Stimulated activated naive CD4-positive, alpha-beta T cell treated with Interleukin-2 at 50 U/mL for 16 hours (primary cell): ENCODE measurements at places on chromosomes 16 and 17.

- no peak for DNase-seq
Measured at GRCh38 chr17:17668775-17669579, 12.3 kb upstream of the RAI1 start.

- DNase-seq, result no peak
Measured at GRCh38 chr16:11342021-11342855, 3.0 kb upstream of the RMI2 start.

- DNase-seq, result no peak
Measured at GRCh38 chr17:66985338-66986237, 21.1 kb downstream of the CACNG4 start.

- no peak for DNase-seq
Measured at GRCh38 chr16:6725634-6726331, 606.9 kb upstream of the RBFOX1 start.

DNA sequence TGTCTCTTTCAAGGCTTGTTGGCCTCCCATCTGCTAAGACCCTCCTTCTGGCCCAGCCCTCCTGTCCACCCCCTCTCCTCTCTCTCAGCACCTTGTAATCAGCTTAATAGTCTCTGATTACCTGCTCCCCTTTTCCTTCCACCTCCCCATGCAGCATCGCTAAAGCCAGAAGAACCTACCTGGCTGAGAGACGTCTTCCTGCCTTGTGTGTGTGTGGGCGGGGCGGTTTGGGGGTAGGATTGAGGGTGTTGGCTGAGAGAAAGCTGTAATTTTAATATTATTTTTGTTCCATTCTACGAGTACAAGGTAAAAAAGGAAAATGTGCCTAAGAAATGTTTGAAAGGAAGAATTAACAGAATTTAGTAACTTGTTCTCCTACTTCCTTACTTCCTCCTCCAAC, 3.4 kb downstream of the DNAH9 start:
- no peak for DNase-seq

DNA sequence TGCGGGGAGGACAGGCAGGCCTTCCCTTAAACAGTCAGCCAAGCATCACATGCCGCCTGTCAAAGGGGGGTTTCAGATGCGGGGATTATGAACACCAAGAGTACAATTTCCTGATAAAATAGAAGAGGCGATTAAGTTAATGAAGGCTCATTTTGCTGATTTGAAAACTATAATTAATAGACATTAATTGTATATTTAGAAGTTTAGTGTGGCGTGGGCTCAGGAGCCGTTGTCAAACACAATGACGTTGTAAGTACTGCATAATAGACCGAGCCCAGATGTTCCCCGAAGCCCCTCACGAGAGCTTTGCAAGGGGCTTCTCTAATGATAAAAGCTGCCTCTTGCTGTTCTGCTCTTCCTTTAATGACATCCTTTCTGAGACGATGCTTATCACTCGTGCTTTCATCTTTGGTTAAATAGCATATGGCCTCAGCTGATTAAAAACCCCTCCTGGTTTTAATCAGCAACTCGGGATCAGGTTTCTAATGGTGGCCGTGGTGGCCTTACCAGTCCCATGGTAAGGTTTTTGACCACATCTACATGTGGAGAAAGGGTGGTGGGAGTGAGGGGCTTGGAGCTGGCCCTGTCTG, 28.2 kb downstream of the SNX20 start:
- DNase-seq, result no peak

- no peak for DNase-seq
Measured at GRCh38 chr16:86540894-86541293, 14.1 kb downstream of the MTHFSD start.

DNA sequence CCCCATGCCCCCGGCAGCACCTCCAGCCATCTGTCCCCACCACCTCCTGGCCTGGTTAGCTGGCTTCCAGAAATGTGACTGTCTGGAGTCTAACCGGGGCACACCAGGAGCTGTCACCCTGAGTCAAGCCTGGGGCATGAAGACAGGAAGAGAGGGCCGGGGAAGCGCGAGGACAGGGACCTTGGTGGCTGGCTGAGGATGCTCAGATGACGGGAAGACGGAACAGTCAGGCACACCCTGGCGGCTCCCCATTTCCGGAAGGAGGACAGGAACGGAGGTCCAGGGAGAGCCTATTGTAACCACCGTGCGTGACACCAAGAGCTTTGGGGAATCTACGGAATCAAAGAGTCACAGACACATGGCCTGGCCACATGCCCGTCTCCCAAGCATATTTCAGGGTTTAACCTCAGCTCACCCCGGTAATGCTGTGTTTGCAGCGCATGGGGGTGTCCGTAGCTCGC, 51.7 kb downstream of the SDK2 start:
- DNase-seq, result peak; percentile 4

DNA sequence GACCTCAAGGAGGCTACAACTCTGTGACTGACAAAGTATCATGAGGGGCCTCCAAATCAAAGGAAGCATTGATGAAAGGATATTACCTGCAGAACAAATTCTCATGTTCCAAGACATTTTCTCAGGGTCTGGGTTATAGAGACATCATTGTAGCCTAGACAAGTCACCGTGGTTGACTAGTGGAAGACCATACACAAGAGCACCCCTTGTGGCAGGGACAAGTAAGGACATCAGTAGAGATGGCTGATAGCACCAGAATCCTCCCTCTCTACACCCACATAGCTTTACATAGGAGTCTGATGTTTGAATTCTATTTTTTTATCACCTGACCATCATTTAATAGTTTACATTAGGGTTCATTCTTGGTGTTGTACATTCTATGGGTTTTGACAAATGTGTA, 32.5 kb upstream of the CDH8 start:
- DNase-seq, result no peak

DNA sequence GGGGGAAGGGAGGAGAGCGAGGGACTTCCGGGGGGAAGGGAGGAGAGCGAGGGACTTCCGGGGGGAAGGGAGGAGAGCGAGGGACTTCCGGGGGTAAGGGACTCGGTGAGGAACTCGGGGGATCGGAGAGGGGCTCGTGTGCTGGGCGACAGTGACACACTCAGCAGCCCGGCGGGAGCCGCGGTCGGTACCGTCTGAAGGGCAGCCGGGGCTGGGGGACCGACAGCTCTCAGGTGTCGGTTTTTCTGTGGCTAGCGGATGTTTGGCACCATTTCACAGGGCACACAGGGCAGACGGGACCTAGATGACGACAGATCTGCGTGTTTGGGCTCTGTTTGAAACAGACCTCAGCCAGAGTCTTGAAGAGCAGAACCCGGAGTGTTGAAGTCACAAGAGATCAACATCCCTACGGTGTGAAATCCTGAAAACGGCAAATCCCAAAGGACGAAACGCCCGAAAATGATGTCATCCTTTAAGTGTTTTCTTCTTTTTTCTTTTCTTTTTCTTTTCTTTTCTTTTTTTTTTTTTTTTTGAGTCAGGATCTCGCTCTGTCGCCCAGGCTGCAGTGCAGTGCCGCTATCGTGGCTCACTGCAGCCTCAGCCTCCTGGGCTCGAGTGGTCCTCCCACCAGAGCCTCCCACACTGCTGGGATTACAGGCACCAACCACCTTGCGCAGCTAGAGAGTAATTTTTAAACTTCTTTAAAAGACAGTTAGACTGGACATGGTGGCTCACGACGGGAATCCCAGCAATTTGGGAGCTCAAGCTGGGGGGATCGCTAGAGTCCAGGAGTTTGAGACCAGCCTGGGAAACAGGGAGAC, 23.9 kb downstream of the ZNF778 start:
- peak; percentile 86 for DNase-seq

GRCh38 chr16:83400234-83400633, 407.5 kb upstream of the HSBP1 start:
- no peak for DNase-seq

DNA sequence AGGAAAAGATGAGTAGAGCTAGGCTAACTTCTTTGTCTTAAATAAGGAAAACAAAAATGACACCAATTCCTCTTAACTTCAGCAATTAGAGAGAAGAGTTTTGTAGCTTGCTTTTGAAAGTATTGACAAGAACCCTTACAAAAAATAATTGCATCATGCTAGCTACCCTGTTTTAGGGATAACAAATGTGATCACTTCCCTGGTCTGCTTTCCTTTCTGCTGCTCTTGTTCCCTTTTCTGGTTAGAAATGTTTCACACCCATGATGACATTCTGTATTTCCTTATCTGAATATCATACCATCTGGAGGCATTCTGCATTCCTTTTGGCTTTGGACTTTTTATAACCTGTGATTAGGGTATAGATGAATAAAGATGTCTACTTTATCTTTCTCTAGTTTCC, 9.9 kb upstream of the SMIM36 start:
- no peak for DNase-seq

DNA sequence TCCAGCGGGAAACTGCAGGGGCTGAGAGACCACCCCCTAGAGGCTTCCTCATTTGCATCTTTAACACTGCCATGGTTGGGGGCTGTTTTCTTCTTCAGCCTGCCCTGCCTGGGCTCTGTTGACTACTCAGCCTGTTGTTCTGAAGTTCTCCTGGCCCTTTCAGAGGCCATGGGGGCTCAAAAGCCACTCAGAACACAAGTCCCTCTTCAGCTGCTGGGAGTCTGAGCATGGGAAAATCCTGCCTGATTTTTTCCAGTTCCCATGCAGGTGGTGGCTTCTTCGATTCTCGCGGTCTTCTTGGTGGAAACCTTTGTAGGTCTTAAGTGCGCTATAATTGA, 36.3 kb downstream of the PLCG2 start:
- no peak for DNase-seq

DNA sequence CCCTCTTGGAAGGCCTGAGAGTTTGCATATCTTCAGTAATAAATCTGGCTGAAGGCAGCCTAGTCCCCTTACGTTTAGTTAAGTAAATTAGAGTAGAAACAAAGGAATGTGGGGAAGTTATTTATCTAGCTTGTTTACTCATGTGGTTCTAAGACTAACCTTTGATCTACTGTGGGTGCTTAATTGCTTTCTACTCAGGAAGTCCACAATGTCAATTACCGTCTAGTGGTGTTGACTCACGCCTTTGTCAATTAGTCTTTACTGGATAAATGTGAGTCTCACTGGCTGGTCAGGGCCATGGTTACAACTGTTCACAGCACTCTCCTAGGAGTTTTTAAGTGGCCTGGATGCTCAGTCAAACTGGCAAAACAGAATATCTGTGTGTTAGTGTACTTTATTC, 2338.4 kb downstream of the TP53TG3F start:
- no peak for DNase-seq

- no peak for DNase-seq
Measured at GRCh38 chr17:38920374-38921291, 4.8 kb upstream of the LASP1NB start.

- DNase-seq, result no peak
Measured at GRCh38 chr17:35801583-35802224, 6.3 kb upstream of the MMP28 start.
